NCI-H526 treated with DMSO at 0.1 percent for 48 hours (cell line): ENCODE measurements at places on chromosomes 1 and 21.

- DNase-seq, result no peak
Observed at GRCh38 chr1:199452627-199453026, 574.9 kb upstream of the NR5A2 start.

- DNase-seq, result no peak
Observed at GRCh38 chr1:207890136-207890738, 20.7 kb downstream of the CD34 start.

GRCh38 chr1:214847071-214847810 lies 235.3 kb upstream of the KCNK2 start:
- DNase-seq, result no peak

DNA sequence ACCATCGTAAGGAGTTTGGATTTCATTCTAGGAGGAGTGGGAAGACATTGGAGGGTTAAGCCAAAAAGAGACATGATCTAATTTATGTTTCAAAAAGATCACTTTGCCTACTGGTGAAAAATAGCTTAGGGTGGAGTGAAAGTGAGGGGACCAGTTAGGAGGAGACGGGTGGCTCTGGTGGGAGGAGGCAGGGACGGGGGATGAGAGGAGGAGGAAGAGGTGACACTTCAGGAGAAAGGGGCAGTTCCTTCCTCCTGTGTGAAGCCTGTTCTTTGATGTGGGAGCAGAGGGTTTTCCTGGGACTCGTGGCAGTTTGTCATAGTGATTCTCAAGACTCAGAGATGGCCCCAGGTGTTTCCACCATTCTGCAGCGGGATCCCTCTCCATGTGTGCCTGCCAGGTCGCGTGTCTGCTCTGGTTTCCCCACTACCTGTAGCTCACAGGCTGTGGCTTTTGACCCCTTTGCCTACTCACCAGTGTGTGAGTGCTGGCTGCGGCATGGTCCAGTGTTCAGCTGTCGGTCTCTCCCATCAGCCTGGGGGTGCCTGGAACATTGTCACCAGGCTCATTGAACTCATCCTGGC lies 102.4 kb downstream of the CNIH3 start:
- DNase-seq, result no peak

- no peak for DNase-seq
Observed at GRCh38 chr1:47443530-47444296, 5.9 kb downstream of the FOXD2 start.

GRCh38 chr1:44119525-44119924 lies 904 bp downstream of the KLF17 start:
- no peak for DNase-seq

DNA sequence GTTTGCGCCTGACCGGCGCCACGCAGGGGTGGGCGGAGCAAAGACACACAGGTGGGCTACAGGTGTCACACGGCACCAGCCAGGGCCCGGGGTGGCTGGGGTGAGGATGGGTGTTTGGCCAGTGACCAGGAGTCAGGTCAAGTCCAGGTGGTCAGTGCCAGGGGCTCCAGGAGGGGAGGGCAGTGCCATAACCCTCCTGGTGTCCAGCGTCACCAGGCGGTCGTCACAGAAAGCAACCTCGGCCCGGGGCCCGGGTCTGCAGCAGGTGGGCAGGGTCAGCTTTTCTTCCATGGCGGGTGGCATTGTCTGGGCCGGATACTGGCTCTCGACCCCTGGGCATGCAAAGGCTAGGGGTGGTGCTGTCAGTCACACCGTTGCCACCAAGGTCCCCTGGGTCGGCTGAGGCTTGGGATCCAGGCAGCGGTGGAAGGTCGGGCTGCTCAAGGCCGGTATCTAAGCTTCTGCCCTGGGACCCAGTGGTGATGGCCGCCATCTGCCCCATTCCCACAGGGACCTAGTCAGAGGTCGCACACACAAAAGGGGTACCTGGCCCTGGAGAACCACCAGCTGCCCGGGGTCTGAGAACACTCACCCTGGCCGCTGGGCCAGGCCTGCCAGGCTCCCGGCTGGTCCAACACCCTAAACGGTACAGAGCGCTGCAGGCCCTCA lies 1.8 kb downstream of the FNDC10 start:
- DNase-seq, result no peak

GRCh38 chr1:162218975-162219374 lies 149.5 kb downstream of the NOS1AP start:
- no peak for DNase-seq

DNA sequence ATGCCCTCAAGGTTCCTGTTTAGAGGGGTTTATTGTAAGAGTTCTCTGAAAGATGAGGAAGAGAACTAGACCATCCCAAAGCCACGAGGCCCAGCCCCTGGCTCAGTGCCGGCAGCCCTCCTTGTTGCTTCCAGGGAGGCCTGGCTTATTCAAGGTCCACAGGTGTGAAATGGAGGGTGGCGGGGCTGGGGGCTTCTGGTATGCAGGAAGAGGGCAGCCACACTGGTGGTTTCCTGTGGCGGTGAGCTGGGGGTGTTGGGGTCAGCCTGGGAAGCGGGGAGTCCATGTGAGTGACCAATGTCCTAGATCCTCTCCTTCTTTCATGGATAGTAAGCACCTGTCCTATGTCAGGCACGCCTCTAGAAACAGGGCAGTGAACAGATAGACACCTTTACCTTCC lies 138.2 kb downstream of the CAMTA1 start:
- no peak for DNase-seq

DNA sequence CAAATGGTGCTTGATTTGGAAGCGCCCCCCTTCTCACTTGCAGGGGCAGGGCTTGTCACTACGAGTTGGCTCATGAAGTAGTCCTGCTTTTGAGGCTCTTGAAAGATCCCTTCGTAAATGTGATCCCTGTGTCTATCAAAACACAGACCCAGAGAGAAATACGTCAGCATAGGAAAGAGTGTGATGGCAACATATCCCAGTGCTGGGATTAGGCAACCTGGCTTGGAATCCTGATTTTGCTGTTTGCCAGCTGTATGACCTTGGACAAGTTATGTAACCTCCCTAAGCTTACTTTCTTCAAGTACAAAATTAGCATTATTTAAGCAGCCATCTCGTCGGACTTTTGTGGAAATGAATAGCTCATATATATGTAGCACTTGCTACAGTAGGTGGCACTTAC lies 228.4 kb downstream of the ATG4C start:
- no peak for DNase-seq

GRCh38 chr1:66729119-66729518 lies 23.1 kb upstream of the DYNLT5 start:
- peak; percentile 75 for DNase-seq

GRCh38 chr1:32221980-32222755 lies at the start of the genes EIF3I and TMEM234:
Gene EIF3I, plus strand, starts transcription at chr1:32222407. Its CDS starts 35 bp downstream, at chr1:32222442.
Gene TMEM234, minus strand, starts transcription at chr1:32222353. Its CDS starts 31 bp downstream, at chr1:32222322.
- DNase-seq, result peak; percentile 59

DNA sequence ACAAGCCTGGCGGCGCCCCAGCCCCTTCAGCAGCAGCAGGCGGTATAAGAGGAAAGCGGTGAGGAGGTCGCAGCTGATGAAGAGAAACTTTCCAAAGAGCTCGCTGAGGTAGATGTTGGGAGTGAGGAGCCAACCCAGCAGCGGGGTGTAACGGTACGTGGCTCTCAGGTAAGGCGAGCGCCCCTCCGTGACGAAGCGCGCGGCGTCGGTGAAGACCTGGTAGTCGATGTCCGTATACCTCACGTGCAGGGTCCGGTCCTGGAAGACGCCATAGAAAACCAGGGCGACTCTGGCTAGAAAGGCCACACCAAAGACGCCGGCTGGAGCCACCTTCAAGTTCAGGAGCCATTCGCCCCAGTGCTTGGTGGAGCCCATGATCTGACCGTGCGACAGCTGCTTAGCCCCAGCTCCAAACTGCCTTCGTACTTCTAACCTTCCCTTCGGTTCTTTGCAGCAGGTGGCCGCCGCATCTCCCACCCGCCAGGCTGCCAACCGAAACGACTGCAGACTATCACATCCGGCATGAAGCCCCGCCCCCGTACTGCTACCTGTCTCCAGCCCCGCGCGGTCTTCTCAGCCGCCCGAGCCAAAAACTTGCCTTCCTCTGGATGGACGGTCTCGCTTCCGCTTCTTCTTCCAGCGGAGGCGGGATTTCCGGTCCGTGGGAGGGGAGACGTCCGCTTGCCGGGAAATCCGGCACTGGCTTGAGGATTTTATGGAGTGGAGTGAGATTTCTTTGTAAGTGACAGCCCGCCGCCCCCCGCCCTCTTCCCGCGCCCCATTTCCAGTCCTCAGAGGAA lies at the start of gene PIGM:
TSS of gene PIGM (minus strand) at position 626 of the 800 bp plus-strand sequence. CDS start at position 375, 251 bp downstream.
- DNase-seq, result peak; percentile 99

GRCh38 chr1:32972814-32973428 lies 8.3 kb upstream of the RNF19B start:
- DNase-seq, result peak; percentile 70

DNA sequence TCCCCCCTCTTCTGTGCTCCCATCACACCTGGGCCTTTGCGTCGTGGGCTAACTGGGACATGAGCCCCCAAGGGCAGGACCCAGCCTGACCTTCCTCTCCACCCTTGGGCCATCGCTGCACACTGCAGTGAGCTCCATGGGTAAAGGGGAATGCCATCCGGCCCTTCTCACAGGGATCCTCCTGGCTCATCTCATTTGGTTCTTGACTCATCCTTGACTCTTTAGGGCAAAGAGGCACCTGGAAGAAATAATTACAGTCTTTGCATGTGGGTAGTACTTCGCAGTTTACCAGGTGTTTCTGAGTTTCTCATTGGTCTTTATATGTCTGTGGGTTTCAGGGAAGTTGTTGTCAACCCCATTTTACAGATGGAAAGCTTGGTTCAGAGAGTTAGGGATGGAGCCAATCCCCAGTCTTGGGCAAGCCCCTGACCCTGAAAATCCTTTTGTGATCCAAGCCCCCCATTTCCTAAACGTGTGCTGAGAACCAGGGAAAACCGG lies 59.3 kb upstream of the ID3 start:
- DNase-seq, result no peak

DNA sequence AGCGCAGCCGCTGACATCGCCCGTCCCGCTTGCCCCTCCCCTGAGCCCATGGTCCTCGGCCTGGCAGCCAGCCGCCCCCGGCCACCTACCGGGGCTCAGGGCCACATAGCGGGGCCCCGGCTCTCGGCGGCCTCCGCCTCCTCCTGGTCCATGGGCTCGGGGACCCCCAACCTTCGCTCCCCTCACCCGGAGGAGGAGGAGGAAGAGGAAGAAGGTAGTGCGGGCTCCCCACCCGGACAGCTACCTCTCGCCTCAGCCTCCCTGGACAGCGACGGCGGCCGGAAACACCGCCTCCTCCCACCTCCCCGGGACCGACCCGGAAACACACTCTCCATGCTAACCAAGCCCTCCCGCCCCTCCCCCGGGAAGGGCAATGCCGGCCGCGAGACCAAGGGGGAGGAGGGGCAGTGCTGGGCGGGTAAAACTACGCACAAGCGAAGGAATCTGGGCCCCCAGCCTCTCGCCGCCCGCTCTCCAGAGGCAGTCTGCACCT lies at the start of gene KIAA0319L:
TSS of gene KIAA0319L (minus strand) at position 286 of the 493 bp plus-strand sequence. CDS start 2,912 bp downstream, outside the sequence.
- DNase-seq, result peak; percentile 93

- DNase-seq, result no peak
Observed at GRCh38 chr1:225834417-225835329, 24.7 kb downstream of the EPHX1 start.

DNA sequence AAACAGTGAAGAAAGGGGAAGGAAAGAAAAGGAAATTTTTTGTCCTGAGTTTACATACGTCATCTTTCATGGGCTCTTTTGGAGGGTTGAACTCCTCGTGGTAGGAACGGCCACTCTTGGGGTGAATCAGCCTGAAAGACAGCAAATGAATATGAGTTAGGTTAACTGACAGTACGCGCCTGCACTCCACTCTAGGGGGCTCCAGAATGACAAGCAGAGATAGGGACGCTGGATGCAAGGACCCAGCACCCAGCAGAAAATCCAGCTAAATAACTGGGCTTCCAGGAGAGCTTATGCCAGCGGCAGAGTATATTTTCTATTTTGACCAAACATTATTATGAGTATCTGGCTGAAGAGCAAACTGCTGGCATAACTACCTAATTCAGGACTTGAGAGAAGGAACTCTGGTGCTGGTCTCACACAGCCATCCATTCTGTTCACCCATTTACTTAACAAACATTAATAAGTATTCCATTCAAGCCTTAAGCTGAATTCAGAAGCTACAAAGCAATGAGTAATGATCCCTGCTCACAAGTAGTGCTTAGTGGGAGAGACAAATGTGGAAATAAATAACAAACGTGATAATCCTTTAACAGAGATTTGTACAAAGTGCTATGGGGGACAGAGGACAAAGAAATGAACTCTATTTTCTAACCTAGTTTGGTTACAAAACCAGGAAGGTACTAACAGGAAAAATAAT lies 22.1 kb downstream of the AK2 start:
- DNase-seq, result no peak

DNA sequence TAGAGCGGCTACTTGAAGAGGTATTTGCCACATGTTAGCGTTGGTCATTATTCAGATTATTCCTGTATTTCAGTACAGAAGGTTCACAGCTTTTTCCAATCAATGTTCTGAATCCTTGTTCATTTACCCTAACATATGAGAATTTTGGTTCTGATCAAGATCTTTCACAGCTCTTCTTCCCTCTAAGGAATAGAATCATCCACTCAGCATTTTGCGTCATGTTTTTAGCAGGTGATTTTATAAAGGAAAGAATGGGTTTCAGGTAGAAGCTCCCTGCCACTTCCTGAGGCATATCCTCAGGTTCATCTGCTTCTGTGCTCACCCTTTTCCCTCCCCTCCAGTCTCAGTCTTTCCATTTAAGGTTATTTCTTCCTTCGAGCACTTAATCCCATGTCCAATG lies 66.4 kb downstream of the NPHS2 start:
- no peak for DNase-seq

DNA sequence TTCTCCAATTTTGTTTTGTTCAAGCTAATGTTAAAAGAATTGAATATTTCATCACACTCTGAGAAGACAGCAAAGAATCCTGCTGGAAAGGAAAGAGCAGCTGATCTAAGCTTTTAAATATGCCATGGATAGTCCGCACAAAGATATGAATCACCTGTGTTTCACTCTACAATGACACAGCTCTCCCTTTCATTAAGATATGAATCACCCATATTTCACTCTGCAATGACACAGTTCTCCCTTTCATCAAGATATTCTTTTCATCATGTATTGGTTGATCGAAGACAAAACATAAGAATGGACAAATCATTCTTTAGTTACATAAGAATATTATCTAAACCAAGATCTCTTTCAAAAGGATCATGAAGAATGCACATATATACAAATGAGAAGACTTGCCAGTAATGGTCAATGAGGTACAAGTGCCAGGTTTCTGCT lies 367.3 kb downstream of the SMYD3 start:
- DNase-seq, result no peak

GRCh38 chr21:42539931-42540343 lies 26.3 kb downstream of the SLC37A1 start:
- no peak for DNase-seq

DNA sequence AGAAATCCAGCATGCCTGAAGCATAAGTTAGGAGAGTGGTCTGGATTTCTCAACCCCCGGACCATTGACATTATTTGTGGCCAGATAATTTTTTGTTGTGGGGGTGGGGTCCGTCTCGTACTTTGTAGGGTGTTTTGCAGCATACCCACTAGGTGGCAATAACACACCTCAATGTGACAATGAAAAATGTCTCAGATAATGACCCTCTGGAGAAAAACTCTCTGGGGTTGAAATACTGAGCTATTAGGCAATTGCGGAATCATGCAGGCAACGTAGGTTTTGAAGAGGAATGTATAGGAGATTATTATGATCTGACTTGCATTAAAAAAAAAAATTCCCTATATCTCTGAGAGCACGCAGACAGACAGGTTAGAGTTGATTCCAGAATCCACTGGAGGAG lies 25.3 kb upstream of the RRP15 start:
- no peak for DNase-seq
